Stimulated activated CD4-positive, alpha-beta T cell treated with anti-CD3 and anti-CD28 coated beads, Interleukin-1b, Interleukin-23, amount 100 ng/mL, for 4 hours (primary cell): ENCODE measurements at places on chromosomes 6 and 20.

DNA sequence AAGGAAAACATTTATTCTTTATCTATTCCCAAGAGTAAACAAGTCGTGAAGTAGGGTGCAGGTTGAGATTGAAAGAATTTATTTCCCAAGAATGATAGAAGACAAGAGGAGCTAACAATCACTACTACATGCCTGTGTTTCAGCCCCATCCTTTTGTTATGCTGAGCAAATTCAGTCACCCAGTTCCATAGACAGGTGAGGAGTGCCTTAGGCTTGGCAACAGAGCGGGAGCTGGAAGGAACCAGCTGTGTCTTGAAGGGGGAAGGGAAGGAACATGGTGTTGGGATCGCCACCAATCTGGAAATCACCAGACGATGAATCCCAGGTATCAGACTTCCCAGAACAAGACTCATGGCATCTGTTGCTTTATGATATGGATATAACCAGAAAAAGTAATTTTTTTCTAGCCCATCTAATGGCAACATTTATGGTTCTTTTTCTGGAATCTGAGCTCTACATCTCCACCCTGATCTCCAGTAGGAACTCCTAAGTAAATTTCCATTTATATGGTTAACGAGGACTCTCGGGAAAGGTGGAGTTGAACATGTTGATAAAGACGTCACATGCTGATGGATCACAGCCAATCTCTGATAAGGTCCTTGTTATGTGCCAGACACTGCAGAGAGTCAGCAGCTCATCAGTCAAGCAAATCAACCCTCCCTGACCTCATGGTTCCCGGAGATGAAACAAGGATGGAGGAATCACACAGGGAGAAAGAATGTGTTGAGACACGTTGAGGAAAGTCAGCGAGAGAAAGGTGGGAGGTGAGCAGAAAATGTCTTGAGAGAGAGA is 344.9 kb downstream of the SMOC2 start:
- no peak for DNase-seq

- no peak for DNase-seq
Measured at GRCh38 chr20:52034581-52034980, 157.0 kb downstream of the ZFP64 start.

DNA sequence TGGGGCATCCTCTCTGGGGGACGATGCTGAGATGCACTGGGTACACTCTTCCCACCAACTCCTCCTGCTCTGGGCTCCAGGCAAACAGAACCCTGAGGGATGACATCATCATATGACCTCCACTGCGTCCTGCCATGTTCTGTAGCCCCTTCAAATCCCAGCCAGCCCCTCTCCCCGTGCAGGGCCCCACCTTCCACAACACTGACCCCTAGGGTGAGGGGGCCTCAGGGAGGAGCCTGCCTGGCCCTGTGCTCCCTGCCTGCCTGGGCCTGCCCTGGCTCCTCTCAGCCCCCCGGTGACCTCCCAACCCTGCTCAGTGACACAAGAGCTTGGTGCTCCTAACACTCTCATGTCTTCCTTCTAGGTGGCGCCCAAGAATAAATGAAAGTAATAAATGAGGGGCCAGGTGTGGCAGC is 9.6 kb upstream of the SPDEF start:
- DNase-seq = no peak

DNA sequence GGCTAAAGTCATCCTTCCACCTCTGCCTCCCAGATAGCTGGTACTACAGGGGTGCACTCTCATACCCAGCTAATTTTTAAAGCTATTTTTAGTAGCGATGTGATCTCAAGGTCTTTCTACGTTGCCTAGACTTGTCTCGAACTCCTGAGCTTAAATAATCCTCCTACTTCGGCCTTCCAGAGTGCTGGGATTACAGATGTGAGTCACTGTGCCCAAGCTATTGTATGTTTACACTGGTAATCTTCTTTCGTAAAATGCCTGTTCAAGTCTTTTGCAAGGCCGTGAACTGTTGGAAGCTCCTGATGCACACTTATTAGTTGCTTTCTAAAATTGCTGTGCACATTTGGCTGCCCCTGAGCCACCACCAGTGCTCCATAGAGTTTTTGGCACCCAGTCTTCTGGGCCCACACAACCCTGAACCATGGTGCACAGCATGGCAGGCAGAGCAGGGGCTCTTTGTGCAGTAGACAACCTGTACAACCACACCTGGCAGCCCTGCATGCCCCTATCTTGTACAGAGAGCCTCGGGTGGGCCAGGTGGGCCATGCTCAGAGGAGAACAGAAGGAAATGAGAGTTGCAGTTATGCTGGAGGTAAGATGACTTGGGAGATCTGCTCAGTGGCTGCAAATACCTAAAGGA is 33.3 kb downstream of the PDRG1 start:
- DNase-seq = no peak

DNA sequence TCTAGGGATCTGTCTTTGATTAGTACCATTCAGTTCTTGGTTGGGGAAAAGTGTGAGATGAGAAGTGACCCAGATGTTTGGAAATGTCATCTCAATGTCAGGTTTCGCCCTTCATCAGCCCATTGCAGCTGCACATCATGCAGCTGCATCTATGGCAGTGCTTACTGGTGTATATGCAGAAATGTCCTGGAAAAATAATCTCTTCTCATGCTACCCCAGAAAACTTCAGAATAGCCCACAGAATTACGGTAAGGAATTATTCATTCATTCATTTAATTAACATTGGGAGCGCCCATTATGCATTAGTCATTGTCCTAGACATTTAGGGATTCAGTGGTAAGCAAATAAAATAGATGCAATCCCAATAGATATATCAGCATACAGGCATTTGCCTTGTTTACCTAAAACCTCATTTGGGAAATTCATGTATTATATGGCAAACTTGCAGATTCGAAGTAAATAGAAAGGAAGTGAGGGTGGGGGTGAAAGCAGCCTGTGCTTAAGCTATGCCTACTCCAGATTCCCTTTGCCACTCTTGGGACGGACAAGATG is 89.2 kb downstream of the PDE7B start:
- no peak for DNase-seq

DNA sequence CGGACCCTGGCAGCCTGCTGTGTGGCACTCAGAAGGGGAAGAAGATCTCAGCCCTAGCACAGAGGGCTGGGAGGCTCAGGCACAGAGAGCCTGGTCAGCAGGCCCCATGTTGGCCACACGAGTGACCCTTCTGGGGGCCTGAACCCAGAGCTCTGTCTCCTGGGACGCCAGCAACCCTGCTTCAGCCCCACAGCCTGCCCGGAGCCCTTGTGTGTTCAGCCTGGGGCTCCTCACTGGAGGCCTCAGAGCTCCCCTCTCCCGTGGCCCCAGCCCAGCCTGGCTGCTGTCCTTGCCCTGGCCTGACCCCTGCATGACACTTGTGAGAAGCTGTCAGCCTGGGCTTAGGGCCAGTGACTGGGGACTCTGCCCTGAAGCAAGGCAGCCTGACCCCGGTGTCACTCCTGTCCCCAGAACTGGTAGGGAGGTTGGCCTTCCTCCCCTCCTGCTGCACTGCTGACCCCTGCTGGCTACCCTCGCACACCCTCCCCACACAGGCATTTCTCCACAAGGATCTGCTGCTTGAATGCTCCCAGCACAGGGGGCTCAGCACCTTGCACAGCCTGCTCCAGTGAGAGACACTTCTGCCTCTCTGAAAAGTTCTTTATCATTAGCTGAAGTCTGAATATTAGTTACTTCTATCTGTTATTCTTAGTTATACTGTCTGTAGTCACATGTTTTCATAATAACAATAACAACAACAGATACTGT is 15.4 kb upstream of the IP6K3 start:
- DNase-seq = peak; percentile 22

DNA sequence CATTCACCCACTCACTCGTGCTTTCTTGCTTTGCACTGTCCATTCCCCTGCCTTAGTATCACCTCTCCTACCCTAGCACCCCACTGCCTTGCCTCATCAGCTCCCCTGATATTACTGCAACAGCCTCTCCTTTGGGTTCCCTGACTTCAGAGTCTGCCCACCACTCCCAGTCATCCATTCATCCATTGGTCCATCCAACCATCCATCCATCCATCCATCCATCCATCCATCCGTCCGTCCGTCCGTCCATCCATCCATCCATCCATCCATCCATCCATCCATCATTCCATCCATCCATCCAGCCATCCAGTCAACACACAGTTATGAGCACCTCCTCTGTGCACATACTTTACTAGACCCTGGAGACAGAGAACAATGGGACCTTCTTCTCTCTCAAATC is 22.9 kb upstream of the FAM83D start:
- DNase-seq = no peak

DNA sequence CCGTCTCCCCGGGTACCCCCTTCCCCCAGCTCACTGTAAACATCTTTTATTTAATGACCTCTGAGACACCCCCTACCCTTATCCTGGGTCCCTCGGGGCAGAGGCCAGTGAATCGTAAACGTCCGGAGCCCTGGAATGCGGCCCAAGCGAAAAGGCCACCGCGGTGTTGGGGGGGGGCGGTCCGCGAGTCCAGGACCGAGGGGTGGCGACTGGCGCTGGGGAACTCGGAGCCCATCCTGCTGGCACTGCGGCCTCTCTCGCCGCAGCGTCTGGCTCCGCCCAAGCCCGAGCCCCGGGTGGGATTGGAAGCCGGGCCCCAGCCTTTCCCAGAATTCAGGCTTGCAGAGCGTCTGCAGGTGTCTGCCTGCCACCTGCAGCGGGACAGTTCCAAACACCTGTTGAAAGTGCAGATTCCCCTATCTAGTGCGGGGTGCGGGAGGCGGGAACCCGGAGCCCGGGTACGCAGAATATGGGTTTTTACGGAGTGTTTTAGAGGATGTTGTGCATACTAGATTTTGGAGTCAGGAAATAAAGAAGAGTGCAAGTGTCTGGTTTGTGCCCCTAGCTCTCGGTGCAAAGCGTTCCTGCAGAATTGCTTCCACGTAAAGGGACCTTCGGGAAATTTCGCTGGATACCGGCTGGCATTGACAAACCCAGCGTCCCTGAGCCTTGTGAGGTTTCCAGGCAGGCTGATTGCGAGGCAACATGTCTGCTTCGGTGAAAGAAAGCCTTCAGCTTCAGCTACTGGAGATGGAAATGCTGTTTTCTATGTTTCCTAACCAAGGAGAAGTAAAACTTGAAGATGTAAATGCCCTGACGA is 800 bp downstream of the RWDD2A start:
- DNase-seq = no peak

GRCh38 chr6:37502703-37503291 is 3.1 kb upstream of the CCDC167 start:
- no peak for DNase-seq

DNA sequence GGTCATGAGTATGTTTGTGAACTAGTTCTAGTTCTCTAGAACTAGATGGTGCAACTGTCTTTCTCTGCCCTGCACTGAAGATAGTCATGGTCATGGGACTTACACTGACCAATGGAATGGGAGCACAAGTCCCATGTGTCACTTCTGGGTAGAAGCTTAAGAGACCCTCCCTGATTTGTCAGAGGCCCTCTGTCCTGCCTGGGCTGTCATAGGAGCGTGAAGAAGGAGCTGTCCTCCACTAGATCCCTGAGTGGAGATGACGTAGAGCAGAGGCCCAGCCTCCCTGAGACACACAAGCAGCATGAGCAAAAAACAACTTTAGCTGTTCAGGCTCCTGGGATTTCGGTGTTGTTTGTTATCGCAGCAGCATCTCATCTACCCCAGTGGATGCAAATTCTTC is 514.5 kb downstream of the PREX1 start:
- DNase-seq = no peak

GRCh38 chr20:31862506-31862905 is 7.8 kb downstream of the DUSP15 start:
- no peak for DNase-seq

DNA sequence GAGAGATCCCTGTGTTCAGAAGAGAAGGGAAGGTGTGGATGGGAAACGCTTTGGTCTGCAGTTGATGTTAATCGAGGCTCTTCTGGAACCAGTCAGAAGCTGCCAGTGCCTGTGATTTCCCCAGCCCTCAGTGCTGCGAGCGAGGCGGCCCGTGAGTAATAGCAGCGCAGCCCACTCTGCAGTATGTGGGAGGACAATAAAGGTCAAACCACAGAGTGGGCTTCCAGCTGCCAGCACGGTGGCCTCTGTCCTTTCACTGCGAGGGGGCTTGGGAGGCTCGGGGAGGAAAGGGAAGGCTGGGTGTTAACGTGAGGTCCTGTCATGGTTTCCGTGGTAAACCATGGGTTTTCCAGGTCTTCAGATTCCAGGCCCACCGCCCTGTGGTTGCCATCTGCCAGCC is 32.3 kb upstream of the TAGAP start:
- DNase-seq = no peak

- DNase-seq = no peak
Measured at GRCh38 chr20:44051661-44052000, 135.4 kb downstream of the JPH2 start.

DNA sequence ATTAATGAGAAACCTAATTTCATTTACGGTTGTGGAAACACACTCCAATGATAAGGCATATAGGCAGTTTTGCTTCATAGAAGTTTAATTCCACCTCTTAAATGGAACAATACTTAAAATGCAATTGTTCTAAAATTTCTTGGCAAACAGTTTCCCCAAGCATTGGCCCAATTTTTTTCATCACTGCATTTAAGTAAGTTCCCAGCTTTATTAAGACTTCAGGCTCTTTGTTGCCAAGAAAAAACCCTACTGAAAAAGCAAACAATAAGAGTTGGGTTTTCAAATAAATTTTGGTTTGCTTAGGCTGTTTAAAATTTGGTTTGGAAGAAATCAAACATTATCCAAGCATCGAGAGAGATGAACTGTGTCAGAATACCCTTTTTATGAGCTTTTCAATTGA is 690.9 kb upstream of the NRSN1 start:
- DNase-seq = no peak

- no peak for DNase-seq
Measured at GRCh38 chr6:105603788-105604586, 201.1 kb upstream of the PREP start.

- no peak for DNase-seq
Measured at GRCh38 chr20:34143951-34144350, 31.9 kb upstream of the EIF2S2 start.

DNA sequence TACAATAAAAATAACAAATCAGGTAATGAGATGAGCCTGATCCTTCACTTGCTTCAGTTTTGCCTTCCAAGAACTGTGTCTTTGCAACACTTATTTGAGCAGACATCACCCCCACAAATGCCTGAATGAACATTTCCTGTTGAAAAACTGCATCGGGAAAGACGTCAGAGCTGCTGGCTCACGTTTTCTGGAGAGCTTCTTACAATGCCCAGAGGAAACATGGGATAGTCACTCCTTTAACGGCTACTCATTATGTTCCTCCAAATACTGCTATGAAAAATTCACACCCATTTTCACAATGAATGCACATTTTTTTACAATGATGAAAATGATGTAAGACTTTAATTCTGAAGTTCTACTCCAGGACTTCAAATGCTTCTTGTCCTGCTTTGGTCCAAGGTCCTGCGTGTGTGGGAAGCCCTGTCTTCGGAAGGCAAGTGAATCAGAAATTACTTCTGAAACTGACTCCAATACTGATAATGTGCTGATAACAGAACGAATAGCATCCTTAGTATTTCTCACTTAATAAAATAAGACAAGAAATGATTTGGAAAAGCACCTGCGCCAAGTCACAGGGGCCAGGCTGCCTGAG is 238.0 kb downstream of the ANKRD60 start:
- no peak for DNase-seq

GRCh38 chr6:7264686-7265384 is 48.2 kb downstream of the SSR1 start:
- no peak for DNase-seq
